SK-N-SH (cell line): ENCODE measurements at places on chromosomes 7 and 10. TPM values are rescaled to one million over a fixed set of nuclear protein-coding genes. Genes with fewer than 3 reads are reported as not detected.

DNA sequence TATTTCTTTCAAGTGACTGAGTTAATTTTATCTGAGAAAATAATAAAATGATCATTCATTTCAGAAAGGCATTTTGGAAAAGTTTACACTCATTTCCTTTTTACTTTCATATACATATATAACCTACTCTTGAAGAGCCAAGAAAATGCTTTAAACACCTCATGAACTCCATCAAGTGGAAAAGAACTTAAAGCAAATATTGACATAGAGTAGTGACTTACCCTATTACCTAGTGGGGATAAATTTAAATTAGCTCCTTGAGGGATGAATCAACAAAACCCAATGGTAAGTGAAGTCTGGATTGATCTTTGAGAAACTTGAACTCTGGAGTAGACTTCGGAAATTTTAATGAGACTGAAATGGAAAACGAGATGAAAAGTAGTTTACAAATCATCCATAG is 88.6 kb downstream of the TMEM26 start:
- no peak overlapping the region for H3K27ac ChIP-seq
- no peak for DNase-seq
- no peaks in the 10 kb centered on the region for H3K4me1 ChIP-seq

DNA sequence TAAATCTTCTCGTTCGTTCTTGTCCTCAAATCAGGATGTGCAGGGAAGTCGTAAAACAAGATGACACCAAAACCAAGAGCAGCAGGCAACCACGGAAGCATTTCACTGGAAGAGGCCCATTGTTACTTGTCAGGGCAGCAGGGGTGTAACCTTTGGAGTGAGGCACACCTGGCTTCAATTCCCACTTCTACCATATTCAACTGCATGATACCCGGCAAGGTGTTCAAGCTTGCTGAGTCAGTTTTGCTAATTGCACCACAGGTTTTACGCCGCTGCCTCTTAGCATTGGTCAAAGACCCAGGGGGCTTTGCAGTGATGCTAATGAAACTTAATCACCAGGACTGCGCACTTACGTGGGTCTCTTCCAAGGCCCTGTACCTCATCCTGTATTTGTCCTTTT is 50.0 kb upstream of the PTER start:
- no peaks in the 10 kb centered on the region for H3K36me3 ChIP-seq
- H3K4me3 ChIP-seq: no peak overlapping the region
- no peak for DNase-seq
- H3K27ac ChIP-seq: no peak overlapping the region

DNA sequence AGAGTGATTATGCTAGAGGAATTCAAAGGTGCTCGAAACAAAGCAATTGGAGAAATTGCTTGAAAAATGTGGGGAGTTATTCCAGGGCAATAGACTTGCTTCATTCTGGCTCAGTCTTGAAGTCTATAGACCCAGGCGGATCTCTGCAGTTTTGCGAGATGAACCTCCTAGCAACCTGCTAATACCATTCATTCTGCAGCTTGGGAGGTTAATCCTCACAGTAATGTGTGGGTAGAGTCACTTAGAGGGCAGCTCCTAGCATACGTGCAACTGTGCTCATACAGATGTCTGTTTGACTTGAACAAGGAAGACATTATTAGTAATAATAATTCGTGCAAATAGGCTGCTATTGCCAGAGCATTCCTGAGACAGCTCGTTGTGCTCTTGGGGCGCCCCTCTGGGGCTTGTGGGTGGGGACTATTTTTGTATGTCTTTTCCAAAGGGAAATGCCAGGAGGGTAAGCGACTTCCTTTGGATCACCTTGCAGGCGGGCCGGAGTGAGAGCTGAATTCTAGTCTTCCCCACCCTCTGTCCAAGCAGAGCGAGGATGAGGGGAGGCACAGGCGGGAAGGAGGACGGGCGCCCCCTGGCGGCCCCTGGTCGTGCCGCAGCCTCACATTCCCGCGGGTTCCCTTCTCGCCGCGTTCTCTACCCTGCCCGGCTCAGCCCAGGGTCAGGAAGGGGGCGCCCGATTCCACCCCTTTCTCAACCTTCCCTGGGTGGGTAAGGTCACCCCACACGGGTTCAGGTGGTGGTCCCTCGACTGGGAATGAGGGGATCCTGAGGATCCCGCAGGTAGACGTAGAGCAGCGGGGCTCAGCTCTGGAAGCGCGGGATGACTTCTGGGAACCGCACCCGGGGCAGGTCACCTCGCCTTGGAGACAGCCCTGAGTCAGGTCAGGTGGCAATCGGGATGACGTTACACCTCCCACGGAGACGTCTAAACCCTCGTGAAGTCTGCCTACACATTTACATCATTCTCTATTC is 241.5 kb downstream of the PHTF2 start:
- H3K27ac ChIP-seq: no peak overlapping the region
- H3K4me3 ChIP-seq: no peak overlapping the region
- no peaks in the 10 kb centered on the region for H3K36me3 ChIP-seq
- DNase-seq: no peak
- H3K4me1 ChIP-seq: no peaks in the 10 kb centered on the region
- H3K27me3 ChIP-seq: no peaks in the 10 kb centered on the region

DNA sequence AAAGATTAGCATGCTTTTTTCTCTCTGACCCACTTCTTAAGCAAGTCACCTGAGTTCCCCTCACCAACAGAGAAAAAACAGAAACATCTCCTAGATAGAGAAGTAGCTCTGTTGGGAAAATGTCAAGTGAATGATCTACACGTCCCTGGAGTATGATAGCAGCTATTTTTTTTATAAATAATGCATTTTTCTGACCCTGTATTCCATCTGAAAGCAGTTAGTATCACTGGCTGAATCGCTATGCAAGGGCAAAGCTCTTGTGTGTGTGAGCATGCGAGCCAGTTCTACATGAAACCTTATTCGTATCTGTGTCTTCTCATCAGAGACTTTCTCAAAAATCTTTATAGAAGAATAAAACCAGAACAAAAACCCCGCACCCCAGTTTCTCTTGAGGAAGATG is 8.2 kb downstream of the ANKMY2 start:
- H3K36me3 ChIP-seq: peaks cover 35% of the 10 kb centered on the region
- H3K4me1 ChIP-seq: peaks cover 5% of the 10 kb centered on the region
- H3K27ac ChIP-seq: no peak overlapping the region; the same call in 1 of the 2 replicates
- no peak overlapping the region for H3K4me3 ChIP-seq
- H3K27me3 ChIP-seq: no peaks in the 10 kb centered on the region

GRCh38 chr10:121165276-121165675 is 314.1 kb downstream of the WDR11 start:
- no peak for DNase-seq
- H3K27me3 ChIP-seq: no peaks in the 10 kb centered on the region
- no peak overlapping the region for H3K27ac ChIP-seq
- H3K4me3 ChIP-seq: no peak overlapping the region
- no peaks in the 10 kb centered on the region for H3K4me1 ChIP-seq
- H3K36me3 ChIP-seq: no peaks in the 10 kb centered on the region

DNA sequence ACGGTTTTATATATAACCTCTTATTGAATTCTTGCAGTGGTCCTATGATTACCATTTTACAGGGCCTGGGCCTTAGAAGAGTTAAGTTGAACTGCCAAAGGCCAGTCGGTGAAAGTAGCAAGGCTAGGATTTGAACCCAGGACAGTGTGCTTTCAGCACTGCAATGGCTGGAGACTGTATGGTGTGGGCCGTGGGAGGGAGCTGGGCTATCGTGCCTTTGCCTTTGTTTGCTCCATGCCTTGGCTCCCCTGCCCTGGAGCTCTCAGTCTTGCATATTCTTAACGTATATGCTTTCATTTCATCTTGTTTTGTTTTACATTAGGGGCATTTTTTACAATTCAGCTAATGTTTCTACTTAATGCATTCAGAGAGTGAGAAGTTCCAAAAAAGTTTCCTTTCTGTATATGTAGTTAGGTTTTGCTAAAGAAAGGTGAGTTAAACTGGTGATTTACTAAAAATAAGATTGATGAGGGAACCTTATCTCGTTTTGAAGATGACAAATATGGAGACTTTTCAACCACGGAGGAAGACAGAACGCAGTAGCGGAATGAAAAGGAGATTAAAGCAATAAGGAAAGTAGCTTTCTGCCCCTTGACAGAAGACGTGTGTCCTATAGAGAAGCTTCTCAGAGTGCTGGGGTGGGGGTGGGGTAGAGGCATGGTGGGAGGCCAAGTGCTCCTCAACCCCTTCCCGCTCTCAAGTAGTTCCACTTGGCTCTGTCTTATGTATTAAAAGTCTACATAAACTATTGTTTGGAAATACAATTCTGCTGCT is 82.5 kb downstream of the RTKN2 start:
- H3K4me3 ChIP-seq: no peak overlapping the region
- no peaks in the 10 kb centered on the region for H3K4me1 ChIP-seq
- no peak overlapping the region for H3K27ac ChIP-seq
- H3K36me3 ChIP-seq: no peaks in the 10 kb centered on the region

The AFAP1L2 gene
- 0.54 and 0.70 TPM in 2 replicates for polyA plus RNA-seq

GRCh38 chr7:75727881-75728593 is 10.7 kb downstream of the HIP1 start:
- H3K4me3 ChIP-seq: no peak overlapping the region
- 0 out of 2 replicates have a peak, but pooled peaks cover under 1% of the 10 kb centered on the region for H3K4me1 ChIP-seq
- H3K27ac ChIP-seq: no peak overlapping the region
- DNase-seq: no peak

GRCh38 chr7:118041251-118041878 is 142.6 kb upstream of the LSM8 start:
- no peak overlapping the region for H3K4me3 ChIP-seq
- H3K27ac ChIP-seq: no peak overlapping the region
- no peak for DNase-seq
- no peaks in the 10 kb centered on the region for H3K36me3 ChIP-seq
- no peaks in the 10 kb centered on the region for H3K4me1 ChIP-seq

GRCh38 chr7:96640054-96640453 is 69.6 kb downstream of the SEM1 start:
- H3K4me3 ChIP-seq: no peak overlapping the region
- no peak overlapping the region for H3K27ac ChIP-seq
- no peaks in the 10 kb centered on the region for H3K27me3 ChIP-seq
- H3K36me3 ChIP-seq: no peaks in the 10 kb centered on the region
- DNase-seq: no peak

The AOC1 gene
- not detected in 2 replicates for polyA plus RNA-seq
